ENCODE measurements at places on chromosomes 16 and 17.
A peak's percentile ranks its signal among the peaks of the same experiment; 100 is the strongest.

- DNase-seq, result no peak
These were observed 7.2 kb upstream of the DRC7 start for GRCh38 chr16:57687363-57687929.

DNA sequence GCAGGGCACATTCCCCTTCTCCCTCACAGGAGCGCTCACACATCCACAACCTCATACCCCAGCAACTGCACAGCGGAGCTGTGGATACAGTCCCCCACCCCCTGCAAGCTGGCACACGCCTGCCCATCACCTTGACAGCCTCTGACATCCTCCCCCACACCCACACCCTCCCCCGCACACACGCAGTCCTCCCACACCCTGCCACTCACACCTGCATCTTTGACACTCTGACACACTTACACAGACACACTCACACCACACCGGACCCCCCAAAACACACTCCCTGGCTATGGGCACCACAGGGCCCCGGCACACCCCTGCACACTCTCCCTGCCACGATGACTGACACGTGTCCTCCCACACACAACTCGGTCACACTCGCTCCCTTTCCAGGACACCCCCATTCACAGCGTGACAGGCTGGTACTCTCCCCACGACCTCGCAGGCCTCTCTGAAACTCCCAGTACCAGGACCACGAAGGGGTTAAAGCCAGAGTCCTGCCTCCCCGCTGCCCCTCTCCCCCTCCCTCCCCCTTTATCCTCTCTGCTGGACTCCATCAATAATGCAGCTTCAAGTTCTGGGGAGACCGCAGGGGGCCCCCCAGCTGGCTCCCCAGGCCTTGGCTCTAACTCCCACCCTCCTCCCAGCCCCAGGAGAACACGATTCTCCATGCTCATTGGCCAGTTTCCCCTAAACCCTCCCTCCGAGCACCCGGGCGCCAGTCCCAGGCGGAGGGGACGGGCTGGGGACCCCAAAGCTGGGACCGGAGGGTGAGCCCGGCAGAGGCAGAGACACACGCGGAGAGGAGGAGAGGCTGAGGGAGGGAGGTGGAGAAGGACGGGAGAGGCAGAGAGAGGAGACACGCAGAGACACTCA lies at the start of gene PPP1R1B:
TSS of gene PPP1R1B (plus strand) at position 782 of the 876 bp plus-strand sequence. CDS start 441 bp downstream, outside the sequence.
- DNase-seq, result no peak

DNA sequence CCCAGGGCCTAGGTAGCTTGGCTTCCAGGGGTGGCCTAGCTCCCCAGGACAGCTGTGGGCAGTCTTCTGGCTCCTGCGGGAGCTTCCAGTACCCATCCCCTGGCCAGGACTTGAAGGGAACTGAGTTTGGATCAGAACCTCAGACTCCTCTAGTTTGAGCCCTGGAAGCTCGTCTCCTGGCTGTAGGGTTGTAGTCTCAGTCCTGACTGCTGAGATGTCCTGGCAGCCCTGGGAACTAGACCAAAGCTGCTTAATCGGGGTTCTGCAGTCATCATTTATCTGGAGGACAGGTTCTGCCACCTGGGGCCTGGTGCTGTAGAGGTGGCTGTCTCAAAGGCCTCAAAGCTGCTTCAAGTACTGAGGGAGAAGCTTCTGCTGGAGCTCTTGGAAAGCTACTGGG lies 163.7 kb downstream of the WSCD1 start:
- no peak for DNase-seq

GRCh38 chr16:1121601-1122397 lies 25.8 kb upstream of the C1QTNF8 start:
- DNase-seq, result no peak

GRCh38 chr16:774086-775001 lies 13.8 kb downstream of the MSLN start:
- no peak for DNase-seq

DNA sequence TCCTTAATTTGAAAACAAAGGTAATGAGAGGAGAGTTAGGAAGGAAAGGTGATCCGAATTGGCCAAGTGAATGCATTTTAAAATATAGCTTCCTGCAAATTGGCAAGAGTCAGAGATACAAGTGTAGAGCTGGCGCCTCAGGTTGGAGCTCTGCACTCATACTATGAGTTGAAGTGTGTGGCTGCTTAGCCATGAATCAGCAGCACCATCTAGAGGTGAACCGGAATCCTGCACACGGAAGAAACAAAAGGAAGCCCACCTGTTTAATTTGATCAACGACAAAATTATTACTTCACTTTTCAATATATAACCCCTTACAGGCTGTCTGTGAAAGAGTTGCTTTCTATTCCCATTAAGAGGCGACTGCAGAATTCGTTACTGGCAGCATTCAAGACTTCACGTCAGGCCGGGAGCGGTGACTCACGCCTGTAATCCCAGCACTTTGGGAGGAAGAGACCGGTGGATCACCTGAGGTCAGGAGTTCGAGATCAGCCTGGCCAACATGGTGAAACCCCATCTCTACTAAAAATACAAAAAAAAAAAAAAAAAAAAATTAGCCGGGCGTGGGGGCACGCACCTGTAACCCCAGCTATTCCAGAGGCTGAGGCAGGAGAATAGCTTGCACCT lies 1253.7 kb upstream of the CDH8 start:
- peak; percentile 77 for DNase-seq

DNA sequence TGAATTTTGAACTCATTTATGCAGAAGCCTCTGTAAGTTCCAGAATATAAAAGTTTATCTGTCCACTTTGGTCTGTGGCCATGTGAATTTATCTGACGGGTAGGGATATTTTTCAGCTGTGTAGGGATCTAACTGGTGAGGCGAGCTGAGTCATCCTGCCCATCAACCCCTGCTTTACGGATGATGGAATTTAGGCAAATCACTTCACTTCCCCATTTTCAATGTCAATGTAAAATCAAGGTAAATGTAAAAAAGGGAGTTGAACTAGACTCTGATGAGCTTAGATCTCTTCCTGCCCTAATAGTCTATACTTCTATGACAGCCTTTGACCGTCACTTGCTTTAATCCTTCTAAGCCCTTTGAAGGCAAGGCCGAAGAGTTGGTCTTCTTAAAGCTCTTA lies 2.6 kb downstream of the SLC16A6 start:
- DNase-seq, result no peak

DNA sequence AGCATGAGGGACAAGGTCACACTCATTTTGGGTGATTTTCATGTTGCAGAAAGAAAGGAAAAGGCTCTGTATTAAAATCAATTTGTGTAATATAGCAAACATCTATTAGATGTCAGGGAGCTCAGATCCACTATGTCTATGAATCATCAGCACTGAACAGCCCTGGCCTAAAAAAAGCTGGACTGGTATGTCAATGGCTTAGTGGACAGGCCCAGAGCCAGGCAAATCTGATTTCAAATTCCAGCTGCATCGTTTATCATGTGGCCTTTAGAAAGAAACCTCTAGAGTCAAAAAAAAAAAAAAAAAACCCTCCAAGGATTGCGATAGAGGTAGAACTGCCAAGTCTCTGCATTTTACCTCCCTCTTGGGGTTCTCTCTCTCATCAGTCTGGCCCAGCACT lies 5.4 kb downstream of the GAS7 start:
- DNase-seq, result no peak

- no peak for DNase-seq
These were observed at the start of gene CDH8 for GRCh38 chr16:62036101-62036801. Gene CDH8, minus strand, starts transcription at chr16:62036438. Its CDS starts 15,035 bp downstream, at chr16:62021403.

DNA sequence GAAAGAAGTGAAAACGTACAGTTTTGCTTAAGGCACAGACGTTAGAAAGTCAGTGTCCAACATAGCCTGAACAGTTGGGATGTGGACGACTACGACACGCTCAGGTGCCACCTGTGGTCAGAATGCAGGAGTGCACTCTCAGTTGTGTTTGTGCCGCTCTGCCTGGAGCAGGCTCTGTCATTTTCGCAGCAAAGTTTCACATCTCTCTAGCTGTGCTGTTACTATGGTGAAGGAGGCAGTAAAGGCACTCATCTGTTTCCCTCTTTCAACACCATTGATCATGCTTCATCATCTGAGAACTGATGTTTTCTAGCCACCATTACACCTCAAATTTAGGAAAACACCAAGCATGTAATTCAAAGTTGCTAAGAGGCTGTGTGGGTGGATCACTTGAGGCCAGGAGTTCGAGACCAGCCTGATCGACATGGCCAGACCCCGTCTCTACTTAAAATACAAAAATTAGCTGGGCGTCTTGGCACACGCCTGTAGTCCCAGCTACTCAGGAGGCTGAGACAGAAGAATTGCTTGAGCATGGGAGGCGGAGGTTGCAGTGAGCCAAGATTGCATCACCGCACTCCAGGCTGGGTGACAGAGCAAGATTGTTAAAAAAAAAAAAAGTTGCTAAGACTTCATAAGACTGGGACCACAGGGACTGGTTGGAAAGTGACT lies 44.9 kb upstream of the DNAJA2 start:
- DNase-seq, result peak; percentile 14

GRCh38 chr17:76048711-76049110 lies 21.6 kb upstream of the EVPL start:
- DNase-seq, result peak; percentile 96

- DNase-seq, result no peak
These were observed 12.4 kb upstream of the SUPT4H1 start for GRCh38 chr17:58364270-58364942.

GRCh38 chr17:55895112-55895759 lies 144.4 kb downstream of the PCTP start:
- DNase-seq, result no peak

DNA sequence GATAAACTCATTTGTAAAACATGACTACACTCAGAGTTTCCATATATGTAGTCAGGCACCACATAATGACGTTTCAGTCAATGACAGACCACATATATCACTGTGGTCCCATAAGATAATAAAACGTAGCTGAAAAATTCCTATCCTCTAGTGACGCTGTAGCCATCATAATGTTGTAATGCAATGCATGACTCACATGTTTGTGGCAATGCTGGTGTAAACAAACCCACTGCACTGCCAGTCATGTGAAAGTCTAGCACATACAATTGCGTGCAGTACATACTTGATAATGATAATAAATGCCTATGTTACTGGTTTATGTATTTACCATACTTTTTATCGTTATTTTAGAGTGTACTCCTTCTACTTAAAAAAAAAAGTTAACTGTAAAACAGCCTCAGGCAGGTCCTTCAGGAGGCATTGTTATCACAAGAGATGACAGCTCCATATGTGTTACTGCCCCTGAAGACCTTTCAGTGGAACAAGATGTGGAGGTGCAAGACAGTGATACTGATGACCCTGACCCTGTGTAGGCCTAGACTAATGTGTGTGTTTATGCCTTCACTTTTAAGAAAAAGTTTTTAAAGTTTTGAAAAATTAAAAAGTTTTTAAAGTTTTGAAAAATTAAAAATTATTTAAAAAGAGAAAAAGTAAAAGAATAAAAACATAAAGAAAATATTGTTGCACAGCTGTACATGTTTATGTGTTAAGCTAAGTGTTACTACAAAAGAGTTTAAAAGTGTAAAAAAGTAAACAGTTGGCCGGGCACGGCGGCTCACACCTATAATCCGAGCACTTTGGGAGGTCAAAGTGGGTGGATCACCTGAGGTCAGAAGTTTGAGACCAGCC lies 9.0 kb downstream of the STAT5B start:
- DNase-seq, result no peak

Data from SJCRH30 (cell line).